HL-60 (cell line): ENCODE measurements at places on chromosomes 4 and X.
A peak's percentile ranks its signal among the peaks of the same experiment; 100 is the strongest.

DNA sequence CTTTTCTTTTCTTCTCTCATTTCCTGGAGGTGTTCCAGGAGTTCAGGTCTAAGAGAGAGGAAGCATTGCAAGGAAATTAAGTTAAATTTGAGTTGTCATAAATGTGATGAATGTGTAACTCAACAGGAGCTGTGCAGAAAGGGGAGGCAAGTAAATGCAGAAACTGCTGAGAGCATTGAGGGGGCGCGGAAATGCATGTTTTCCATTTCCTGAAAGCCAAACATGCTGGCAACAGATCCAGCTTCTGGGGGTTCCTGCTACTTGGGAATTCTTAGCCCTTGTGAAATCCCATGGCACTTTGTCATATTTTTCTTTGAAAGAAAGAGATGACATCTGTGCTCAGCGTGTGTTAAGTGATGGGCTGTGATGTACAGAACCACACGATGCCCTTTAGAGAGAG is 33.8 kb upstream of the NAP1L5 start:
- no peak for DNase-seq

DNA sequence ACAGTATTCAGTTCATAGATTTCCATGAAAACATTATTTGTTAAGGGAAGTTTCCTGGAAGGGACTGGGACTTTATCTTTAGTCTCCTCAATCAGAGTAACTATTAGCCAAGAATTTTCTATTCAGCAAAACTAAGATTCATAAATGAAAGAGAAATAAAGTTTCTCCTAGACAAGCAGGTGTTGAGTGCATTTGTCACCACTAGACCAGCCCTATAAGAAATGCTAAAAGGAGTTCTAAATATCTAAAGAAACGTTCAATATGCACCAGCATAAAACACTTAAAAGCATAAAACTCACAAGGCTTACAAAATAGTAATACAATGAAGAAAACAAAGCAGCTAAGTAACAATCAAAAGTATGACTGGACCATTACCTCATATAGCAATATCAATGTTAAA is 423.0 kb downstream of the TECRL start:
- DNase-seq: no peak

GRCh38 chr4:144970597-144970996 is 127.4 kb downstream of the ANAPC10 start:
- DNase-seq: no peak

DNA sequence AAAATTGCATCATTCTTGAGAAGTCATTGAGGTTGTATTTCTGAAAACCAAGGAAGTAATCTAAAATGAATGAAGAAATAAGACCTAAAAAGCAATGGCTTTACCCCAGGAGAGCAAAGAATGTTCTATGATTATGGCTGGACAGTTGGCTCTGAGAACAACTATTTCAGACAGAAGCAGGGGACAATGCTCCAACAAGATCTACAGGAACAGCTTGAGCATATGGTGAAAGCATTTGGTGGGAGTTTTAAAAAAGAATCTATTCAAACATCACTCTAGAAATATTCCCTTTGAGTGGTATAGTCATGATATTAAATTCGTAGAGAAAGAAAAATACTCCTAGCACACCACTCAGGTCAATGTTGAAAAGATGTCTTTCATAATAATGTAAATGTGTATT is 26.7 kb downstream of the DYNLT3 start:
- DNase-seq: no peak

GRCh38 chr4:172758586-172759340 is 409.8 kb upstream of the GALNT7 start:
- DNase-seq: peak; percentile 10

DNA sequence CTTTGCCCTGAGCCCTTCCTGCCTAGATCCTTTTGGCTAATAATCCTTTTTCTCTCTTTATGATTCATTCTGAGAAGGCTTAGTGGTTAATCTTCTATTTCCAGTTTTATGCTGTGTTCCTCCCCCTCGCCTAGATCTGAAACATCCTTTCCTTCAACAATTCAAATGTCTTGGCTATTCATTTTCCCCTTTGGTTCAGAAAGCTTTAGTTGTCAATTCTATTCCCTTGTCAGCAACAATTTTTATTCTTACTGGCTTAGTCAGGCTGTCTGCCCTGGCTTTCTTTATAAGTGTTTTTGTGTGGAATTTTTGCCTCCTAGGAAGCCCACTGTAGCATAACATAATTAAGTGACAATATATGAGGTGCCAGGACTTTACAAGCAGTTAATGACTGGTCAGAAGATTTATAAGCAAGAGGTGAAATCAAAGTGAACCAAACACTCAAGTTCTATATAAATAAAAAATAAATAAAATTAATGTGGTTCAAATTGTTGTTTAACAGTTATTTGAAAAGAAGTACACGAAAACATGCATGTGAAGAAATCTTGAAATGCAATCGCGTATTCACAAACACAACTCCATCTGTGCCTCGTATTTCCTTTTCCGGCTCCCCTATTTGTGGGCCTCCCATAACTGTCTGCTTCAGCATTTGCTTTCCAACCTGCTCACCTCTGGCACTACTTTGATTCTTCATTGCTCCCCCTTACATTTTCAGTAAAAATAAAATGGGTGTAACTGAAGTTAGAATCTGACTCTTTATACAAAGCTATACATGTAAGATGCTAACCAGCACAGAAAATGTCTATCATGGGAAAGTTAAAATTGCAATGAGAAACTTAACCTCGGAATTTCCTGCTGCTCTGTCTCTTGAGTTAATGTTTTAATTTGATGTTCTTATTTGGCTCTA is 235.4 kb downstream of the SPRY1 start:
- no peak for DNase-seq

- DNase-seq: no peak
Observed at GRCh38 chr4:145545538-145546174, 64.0 kb downstream of the SMAD1 start.

DNA sequence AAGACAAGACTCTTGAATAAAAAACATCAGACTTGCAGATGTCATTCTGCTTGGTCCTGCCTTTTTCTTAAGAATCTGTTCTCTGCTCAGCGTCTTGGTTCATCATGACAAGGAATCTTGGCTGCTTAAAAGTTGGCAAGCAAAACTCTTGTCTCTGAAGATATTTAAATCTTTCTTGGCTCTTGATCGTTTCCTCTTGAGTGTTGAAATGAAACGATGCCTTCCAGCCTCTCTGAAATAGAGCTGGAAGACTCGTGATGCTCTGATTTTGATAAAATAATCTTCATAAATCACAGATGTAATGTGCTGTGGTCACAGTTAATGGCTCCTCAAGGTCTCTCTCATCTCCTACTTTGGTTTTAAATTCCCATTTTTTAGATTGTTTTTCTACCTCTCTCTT is 39.9 kb upstream of the TMEM192 start:
- no peak for DNase-seq

GRCh38 chr4:110196871-110197528 is 1.4 kb downstream of the ELOVL6 start:
- DNase-seq: no peak

DNA sequence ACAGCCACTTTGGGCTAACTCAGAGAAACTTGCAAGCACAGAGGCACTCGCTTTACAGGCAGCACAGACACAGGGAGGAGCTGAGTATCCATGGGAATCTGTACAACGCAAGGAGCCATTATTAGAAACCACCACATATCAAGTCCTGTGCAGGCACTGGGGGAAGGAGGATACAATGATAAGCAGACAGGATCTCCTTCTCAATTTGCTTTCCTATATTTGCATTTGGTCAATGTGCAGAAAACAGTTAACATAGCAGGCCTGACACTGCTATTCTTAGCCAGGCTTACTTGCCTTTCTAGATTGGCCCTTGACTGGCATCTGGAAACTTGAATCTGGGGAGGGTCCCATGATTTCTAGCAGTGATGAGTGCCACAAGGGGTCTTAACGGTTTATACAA is 65.8 kb downstream of the TEC start:
- DNase-seq: no peak

DNA sequence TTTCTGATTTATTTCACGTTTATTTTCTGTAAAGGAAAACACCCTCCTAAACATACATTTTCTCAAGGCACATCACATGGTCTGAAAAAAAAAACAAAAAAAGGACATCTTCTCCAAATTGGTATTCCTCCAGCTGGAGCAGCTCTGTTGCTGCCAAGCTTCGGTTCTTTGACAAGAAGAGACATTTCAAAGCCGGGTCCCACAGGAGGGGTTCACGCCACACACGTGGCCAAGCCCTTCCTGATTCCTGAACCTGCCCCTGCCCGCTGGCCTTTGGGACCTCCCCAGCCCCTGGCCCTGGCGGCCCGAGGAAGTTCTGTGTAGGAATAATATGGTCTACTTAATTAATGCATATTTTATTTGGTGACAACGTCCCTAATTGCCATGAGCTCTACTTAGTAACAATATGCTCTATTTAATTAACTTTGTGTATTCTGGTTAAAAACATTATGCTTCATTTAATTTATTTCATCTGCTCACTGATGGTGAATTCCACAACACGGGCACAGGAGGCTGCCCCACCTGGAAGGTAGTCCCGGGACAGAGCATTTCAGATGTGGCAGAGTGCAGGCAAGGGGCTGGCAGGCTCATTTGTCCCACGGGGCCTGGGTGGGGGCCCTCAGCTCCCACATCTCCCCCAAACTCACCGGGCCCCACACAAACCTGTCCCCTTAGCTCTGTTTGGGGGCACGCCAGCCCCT is 5.4 kb upstream of the RGS12 start:
- no peak for DNase-seq

GRCh38 chr4:74260036-74260435 is 48.2 kb upstream of the EPGN start:
- no peak for DNase-seq

DNA sequence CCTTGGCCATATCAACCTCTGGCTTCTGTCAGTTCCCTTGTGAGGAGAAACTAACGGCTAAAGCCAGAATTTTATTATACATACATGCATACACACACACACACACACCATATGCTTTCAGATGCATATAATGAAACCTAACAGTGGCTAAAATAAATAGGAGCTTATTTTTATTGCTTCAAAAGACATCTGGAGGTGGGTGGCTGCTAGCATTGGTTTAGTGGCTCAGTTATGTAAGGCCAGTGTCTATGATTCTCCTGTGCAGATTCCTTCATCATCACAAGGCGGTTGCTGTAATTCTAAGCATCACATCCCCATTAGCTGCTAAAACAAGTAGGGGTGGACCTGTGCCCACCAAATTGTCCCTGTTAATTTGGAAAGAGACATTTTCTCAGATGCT is 110.8 kb downstream of the MAPK10 start:
- no peak for DNase-seq

DNA sequence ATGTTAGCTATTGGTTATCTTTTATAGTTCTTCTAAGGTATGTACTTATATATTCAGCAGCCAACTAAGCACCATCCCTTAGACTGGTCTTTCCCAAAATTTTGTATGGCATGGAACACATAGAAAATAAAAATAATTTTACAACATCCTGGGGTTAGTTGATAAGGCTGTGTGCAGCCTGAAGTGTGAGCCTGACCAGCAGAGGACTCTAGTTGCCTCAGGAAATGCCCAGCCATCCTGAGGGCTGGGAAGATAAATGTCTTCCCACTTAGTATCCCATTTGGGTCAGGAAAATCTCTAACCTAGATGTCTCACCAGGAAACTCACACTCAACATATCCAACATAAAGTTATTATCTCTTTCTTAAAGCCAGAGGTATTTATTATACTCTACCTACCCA is 251.4 kb upstream of the POF1B start:
- no peak for DNase-seq

DNA sequence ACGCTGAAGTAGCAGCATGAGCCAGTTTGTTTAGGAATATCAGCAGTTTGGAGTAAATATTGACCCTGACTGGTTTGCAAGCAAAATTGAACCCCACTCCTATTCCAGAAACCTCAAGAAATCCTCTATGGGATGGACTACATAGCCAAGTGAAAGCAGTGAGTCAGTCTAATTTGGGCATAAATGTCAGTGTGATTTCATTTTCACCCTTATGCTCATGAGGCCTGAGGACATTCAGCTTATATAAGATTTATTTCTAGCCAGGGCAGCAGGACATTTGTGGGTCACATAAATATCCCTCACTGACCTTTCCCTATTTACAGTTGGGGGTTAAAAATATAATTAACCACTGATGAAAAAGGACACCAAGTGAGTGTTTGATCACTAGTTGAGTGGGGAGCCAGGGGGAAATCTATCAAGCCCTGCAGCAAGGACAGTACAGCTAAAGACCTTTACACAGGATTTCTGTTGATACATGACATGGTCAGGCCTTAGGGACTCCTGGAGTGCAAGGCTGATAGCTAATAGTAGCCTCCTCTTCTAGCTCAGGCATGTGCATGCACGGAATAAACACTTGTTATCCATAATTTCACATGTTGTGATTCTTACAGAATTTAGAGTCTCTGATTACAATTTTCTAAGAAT is 996.9 kb upstream of the GRIA3 start:
- DNase-seq: no peak

DNA sequence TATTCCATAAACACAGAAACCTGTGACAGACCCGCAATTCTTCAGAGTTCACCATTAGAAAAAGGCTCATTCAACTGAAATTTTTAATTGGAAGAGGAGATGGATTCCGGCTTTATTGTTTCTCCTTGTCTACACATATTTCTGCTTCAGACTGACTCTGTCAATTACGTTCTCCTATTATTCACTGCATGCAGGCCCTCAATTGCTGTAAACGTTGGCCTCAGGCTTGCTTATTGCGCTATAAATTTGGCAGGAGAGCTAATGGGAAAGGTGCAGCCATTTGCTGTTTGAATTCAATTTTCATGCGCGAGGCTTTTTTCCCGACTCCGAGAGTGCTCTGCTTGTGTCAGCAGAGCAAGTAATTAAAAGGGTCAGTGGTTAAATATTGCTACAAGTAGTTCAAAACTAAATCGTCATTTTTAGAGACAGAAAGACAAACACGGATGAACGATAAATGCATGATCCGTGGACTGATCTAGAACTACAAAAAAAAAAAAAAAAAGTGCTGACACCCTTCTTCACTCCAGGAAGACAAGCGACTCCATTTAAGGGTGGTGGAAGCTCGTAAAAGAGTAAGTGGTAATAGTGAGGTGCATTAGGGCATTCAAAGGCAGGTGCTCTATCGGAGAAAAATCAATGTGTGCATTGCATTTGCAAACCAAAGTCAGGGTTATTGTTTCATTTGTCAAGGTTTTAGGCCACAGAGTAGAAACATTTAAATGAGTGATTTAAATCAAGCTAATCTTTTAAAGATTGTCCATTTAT is 841.6 kb upstream of the FRG1 start:
- DNase-seq: no peak

DNA sequence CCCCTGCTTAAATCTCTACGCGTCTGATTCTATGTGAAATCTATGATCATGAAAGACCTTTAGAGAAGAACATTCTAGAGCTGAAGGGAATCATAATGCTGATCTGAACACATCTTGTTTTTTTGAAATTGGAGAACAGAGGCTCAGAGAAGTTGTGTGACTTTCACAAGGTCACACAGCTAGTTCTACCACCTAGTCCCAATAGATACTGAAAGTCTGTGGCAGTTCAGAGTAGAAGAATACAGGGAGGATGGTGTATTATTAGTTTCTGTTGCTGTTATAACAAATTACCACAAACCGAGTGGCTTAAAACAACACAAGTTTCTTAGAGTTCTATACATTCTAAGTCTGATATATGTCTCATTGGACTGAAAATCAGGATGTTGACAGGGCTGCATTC is 14.5 kb downstream of the CYP2U1 start:
- DNase-seq: no peak

GRCh38 chrX:48589482-48590162 is 7.7 kb upstream of the WDR13 start:
- no peak for DNase-seq

- DNase-seq: no peak
Observed at GRCh38 chrX:69139516-69139915, 25.7 kb downstream of the PJA1 start.

GRCh38 chrX:1725472-1725871 is 110.6 kb downstream of the ASMT start:
- no peak for DNase-seq

- no peak for DNase-seq
Observed at GRCh38 chrX:128992107-128992971, 531.0 kb downstream of the SMARCA1 start.
